Esophagus squamous epithelium (tissue), 5 donors: ENCODE measurements at places on chromosomes 16 and 17.

GRCh38 chr17:72090108-72090507 lies 30.7 kb upstream of the SOX9 start:
- no peak for DNase-seq

GRCh38 chr17:40329839-40330794 lies 21.1 kb downstream of the RARA start:
- no peak for DNase-seq

GRCh38 chr17:21214777-21215541 lies 998 bp upstream of the TMEM11 start:
- no peak for DNase-seq

GRCh38 chr17:11006530-11006929 lies 168.6 kb upstream of the PIRT start:
- no peak for DNase-seq

GRCh38 chr16:82236415-82236814 lies 66.4 kb upstream of the MPHOSPH6 start:
- no peak for DNase-seq

GRCh38 chr16:13333336-13333735 lies 431.9 kb downstream of the SHISA9 start:
- no peak for DNase-seq

DNA sequence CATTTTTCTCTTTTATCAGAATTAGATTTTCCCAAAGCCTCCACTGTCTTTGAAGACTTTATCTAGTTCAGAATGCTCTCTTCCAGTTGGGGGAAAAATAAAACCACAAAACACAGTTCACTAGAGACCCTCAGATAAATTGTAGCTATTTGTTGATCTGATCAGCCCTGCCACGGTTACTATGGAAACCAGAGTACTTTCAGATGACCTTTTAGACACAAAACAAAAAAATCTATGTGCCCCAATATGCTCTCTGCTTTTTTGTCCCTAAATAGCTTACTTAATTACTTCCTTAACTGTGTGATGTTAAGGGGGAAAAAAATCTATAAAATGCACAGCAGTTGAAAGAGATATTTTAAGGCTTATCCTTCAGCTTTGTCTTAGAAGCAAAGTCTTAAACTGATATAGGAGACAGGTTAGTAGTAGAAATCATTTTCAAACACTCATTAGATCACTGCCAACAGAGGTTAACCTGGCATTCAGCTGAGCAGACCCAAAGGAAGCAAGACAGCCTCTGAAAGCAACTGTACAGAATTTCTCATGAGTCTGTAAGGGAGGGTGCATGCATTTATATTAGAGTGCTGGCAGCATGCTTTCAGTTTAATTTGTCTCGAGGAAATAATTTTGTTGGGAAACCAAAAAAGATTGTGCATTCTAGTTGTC lies 129.9 kb upstream of the CACNG5 start:
- no peak for DNase-seq

DNA sequence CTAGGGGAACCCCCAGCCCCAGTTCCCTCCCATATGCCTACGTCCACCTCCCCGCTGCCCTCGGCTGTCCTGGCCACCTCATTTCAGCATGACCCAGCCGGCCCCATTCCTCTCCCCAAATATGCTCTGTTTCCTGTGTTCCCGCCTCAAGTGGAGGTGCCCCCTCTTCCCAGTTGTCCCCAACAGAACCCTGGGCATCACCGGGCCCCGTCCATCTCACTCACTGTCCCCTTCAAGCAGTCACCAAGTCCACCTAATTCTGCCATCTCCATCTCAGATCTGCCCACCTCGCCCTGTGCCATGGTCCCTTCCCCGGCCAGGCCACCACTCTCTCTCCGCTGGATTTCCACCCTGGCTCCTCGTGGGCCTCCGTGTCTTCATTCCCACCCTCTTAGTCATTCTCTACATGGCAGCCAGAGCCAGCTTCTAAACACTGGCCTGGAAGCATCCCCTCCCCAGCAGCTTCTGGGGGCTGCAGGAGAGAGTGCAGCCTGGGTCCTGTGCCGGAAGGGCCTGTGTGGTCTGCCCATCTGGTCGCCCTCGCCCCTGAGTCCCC lies 12.8 kb downstream of the CDK3 start:
- no peak for DNase-seq

GRCh38 chr16:48978501-48978900 lies 303.1 kb downstream of the CBLN1 start:
- no peak for DNase-seq

GRCh38 chr17:82384730-82385481 lies 13.3 kb downstream of the UTS2R start:
- no peak for DNase-seq

DNA sequence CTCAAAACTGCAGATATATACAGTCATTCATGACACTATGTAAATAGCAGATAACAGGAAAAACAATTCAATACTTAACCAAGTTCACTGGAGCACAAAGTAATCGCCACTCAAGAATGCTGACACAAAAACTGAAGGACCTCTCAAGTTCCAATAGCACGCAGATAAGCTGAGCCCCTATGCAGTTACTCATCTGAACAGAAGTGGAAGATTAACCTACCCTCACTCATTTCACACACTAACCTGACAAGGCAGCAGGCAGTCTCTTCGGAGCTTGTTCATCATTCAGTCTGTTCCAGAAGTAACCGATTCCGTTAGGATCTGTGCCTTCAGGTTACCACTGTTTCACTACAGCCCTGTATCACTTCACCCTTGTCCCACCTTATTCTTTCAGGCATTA lies 6.0 kb downstream of the HELZ start:
- DNase-seq = no peak

GRCh38 chr17:41140360-41141131 lies at the start of gene KRTAP4-6:
Gene KRTAP4-6 (minus strand): TSS chr17:41140544. CDS start chr17:41140487, 57 bp downstream.
- no peak for DNase-seq

DNA sequence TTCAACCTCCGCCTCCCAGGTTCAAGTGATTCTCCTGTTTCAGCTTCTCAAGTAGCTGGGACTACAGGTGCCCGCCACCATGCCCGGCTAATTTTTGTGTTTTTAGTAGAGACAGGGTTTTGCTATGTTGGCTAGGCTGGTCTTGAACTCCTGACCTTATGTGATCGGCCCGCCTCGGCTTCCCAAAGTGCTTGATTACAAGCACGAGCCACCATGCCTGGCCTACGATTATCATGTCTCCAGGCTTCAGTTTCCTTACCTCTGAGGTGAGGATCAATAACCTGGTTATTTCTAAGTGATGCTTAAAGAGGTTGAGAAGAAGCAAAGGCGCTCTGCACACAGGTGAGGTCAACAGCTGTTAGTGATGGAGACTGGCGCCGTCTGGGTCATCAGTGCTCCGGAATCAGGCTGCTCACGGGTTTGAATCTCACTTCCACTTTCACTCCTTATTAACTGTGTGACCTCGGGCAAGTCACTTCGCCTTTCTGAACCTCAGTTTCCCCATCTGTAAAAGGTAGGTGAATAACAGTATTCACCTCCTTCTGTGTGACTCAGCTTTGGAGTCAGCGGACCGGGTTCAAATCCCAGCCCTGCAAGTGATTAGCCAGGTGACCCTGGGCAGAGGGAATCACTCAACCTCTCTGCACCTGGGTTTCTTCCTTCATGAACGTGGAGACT lies 745 bp upstream of the ABCC1 start:
- no peak for DNase-seq

- no peak for DNase-seq
Observed at GRCh38 chr17:28725166-28725659, 820 bp downstream of the TLCD1 start.

- DNase-seq = no peak
Observed at GRCh38 chr16:54296543-54296942, 10.0 kb upstream of the IRX3 start.

GRCh38 chr17:13016881-13017654 lies 759 bp downstream of the ELAC2 start:
- no peak for DNase-seq

DNA sequence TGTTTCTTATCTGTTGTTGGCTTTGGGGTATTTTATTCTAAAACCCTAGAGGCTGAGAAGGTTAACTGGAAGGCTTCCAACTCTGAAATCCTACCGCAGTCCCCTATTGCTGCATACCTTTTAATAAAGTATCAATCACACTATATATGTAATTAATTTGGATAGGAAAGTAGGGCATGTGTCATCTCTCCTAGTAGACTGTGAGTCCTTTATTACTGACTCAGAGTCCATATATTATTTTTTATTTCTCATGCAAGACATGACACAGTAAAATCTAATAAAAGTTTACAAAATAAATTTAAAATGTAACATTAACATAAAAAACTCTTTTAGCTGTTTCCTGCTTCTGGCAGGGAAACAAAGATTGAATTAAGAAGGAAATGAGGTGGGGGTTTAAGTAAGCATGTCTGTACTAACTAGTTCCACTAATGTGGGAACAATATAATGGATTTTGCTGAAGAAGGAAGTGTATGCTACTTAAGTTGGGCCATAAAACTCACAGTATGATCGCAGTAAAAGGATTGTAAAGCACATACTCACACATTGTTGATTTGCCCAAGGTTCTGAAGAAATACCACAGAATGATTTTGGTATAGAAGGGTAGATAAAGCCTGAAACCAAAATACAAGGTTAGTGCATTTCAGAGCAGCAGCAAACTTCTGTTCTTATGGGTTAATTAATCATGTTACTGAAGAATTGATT lies 97.6 kb upstream of the HLF start:
- no peak for DNase-seq

GRCh38 chr16:73172241-73172972 lies 124.5 kb upstream of the ZFHX3 start:
- DNase-seq = no peak

DNA sequence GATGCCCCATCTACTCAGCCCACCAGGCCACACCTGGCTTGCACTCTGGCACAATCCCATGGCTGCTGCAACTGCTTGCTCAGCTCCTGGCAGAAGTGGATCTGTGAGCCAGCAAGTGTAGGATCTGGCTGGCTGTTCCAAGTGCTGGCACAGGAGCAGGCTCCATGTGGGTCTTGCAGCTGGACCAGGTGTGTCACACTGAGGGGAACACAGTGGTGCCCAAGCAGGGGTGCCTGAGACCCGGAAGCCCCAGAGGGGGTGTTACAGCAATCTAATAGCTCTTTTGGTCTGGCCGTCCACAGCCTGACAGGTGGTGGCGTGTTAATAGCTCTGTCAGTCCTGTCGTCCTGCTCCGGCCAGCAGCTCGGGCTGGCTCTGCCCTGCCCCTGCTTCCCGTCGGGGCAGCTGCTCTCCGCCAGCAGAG lies 19.6 kb upstream of the GOT2 start:
- no peak for DNase-seq

- no peak for DNase-seq
Observed at GRCh38 chr17:17774009-17774881, 62.5 kb downstream of the SREBF1 start.

- no peak for DNase-seq
Observed at GRCh38 chr17:14772776-14773175, 471.9 kb downstream of the HS3ST3B1 start.

DNA sequence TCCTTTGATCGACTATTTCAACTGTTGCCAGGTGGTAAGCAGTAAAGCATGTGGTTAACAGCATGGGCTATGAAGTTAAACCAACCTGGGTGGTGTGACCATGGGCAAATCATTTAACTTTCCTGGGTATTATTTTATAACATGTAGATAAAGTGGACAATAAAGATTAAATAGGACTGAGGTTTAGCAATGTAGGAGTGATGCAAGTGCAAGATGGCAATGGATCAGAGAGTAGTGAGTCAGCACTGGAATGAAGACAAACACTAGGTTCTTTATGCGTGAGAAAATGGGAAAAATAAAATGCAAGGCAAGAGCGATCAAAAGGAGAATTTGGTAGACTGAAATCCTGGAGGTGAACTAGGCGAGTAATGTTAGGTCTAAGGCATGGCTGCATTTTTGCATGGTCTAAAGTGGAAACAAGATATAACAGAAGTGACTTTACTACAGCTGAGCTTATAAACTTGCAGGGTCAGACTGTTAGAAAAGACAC lies 222.4 kb upstream of the AXIN2 start:
- no peak for DNase-seq

- DNase-seq = no peak
Observed at GRCh38 chr17:12422651-12423050, 243.0 kb upstream of the MYOCD start.

GRCh38 chr16:23163921-23164320 lies 14.7 kb upstream of the USP31 start:
- DNase-seq = no peak

DNA sequence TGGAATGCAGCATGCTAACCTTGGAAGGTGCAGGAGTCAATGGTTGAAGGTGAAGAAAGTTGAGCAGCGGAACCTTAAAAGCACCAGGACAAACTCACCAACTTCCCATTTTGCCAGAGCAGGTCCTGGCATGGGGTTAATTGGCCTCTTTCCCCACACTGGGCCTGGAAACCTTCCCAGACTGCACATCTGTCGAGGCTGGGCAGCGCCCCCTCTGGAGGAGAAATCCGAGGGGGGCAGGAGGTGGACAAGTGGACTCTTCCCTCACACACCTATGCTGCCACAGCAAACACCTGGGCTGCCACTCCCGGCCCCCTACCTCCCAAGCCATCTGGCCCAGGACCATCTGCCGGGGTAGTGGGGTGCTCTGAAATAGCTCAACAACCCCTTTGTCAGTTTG lies 232.4 kb downstream of the CBLN1 start:
- no peak for DNase-seq

DNA sequence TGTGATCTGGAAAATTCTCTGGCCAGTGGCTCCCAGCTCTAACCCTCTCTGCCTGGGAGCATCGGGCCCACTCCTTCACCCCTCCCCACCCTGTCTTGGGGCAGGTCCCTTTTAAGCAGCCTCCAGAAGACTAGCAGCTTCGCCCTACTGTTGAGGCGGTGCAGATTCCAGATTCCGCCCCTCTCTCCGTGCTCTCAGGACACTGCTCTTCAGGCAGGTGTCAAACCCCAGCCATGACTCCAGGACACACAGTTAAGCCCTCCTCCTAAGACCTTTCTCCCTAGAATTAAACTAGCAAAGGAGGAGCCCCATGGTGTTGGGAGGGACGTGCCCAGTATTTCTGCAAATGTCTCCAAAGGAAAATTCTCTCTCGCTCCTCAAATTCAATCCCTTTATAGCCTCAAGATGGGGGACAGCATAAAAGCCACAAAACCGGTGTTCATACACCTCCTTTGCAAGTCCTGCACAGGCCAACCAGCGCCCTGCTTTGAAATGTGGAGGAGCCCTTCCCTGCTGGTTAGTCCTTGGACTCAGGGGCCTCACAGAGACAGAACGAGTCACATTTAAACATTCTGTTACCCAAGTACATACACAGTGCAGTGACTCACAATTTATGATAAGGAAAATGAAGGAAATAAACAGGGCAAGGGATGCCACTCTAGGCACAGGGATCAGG lies 7.2 kb downstream of the LPO start:
- no peak for DNase-seq
